Suppressor macrophage (primary cell): ENCODE measurements at places on chromosomes 6 and 20.

- DNase-seq: peak; percentile 65
These were observed 675 bp upstream of the TRERF1 start for GRCh38 chr6:42452171-42453030.

GRCh38 chr20:56689318-56689717 lies 60.2 kb downstream of the TFAP2C start:
- DNase-seq: no peak

- DNase-seq: no peak
These were observed 34.9 kb downstream of the ASCC3 start for GRCh38 chr6:100846276-100846675.

DNA sequence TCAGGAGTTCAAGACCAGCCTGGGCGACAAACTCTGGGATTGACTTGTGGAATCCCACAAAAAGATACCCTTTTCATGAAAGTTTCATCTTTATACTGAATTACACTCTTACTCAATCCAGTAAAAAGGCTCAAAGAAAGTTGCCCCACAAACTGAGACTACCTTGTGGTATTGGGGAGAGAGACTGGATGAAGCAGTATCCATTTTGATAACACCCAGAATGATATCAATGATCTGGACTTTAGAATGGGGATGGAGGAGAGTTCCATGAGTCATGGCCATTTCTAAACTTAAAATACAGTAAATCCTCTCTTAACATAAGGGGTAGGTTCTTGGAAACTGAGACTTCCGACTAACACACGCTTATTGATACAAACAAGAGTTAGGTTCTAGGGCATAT lies 4.7 kb downstream of the STAU1 start:
- DNase-seq: no peak

DNA sequence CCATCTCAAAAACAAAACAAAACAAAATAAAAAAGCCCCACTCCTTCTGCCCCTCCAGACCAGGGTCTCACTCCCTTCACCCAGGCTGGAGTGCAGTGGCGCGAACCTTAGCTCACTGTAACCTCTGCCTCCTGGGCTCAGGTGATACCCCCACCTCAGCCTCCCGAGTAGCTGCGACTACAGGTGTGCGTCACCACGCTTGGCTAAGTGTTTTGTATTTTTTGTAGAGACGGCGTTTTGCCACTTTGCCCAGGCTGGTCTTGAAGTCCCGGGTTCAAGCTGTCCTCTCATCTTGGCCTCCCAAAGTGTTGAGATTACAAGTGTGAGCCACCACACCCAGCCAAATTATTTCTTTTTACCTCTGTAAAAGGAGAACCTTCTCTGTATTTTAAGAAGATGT lies 110.1 kb downstream of the NCOA3 start:
- no peak for DNase-seq

- DNase-seq: no peak
These were observed 98.2 kb downstream of the SLC35B3 start for GRCh38 chr6:8337147-8337546.

GRCh38 chr6:34476447-34476846 lies 10.6 kb downstream of the PACSIN1 start:
- no peak for DNase-seq

- DNase-seq: peak; percentile 76
These were observed 70.0 kb downstream of the SNX5 start for GRCh38 chr20:17898548-17898994.

GRCh38 chr6:126300126-126300525 lies 39.8 kb upstream of the CENPW start:
- no peak for DNase-seq

- DNase-seq: no peak
These were observed 4.9 kb upstream of the LYRM2 start for GRCh38 chr6:89643406-89643805.

DNA sequence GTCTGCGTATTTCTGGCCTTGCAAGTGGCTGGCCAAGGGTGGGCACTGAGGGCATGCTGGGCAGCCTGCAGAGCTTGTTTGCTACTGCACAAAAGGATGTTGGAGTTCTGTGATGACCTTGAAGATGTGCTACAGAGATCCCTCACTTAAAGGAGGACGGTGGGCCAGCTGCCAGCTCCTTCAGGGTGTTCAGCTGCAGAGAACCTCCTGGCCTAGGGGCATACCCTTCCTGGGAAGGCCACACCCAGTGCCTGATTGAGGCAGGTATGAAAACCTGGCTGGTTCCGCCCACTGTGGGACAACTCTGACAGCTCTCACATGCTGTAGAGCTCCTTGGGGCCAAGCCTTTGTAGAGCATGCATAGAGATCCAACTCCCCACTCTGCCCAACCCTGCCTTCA lies 3.0 kb upstream of the KCNK17 start:
- DNase-seq: no peak

DNA sequence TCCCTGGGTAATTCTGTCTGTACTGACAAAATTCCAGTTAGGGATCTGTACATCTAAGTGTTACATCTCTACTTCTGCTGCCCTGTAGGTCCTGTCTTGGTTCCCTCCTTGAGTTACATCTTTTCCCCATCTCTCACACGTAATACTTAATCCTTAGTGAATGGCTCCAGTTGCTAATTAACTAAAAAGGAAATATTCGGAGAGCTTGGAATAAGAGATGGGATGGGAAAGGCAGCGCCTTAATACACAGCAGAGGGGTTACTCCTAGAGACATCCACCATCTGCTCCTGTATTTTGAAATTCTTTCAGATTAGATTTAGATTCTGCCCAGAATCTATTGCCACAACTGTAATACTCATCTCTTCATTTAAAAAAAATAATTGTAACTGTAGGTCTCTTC lies 384.0 kb downstream of the SAMD5 start:
- DNase-seq: no peak

DNA sequence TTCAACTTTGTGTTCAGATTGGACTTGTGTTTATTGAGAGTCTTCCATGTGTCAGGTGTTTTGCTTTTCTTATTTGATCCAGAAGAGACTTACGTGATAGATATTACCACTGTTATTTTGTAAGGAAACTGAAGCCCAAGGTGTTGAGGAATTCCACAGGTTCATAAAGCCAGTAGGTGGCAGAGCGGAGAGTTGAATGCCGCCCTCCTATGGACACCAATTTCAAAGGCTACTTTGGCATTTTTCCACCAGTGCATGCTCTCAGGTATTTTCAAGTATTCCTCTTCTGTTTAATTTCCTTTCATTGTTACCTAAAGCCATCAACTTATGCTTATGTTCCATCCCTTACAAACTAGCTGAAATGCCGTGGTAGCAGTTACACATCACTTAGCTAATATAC lies 14.0 kb upstream of the COL10A1 start:
- no peak for DNase-seq

DNA sequence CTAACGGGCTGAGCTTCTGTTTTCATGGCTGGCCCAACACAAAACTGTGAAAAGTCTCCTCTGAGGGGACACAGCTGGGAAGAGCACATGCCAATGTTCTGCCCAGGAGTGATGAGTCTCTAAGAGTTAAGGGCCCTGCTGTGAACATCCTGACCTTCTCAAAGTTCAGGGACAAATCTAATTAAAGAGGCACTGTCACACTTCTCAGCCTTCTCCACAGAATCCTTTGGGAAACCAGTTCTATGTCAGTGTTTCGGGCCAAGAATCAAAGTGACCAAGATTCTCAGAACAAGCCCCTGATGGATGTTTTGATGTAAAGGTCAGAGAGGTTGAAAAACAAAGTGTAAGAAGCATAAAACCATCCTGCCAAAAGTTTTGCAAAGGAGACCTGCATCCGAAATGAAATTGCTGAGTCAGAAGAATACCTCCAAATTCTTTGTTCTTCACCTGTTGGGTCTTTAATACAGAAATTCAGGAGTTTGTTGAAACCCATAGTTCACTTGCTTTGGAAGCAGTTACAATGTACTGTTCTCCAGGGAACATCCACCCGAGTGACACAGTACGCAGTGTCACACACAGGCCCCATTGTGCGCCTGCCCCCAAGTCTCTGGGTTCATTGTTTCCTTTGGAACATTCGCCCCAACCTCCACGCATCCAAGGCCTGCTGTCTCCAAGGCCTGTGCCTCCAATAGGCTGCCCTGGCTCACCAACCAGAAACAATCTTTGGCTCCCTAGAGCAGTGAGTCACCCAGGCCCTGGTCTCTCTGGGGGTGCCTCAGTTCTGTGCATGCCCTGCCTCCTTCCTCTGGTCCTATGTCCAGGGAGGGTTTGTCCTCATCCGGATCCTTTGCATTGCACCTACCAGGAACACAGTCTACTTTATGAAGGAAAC lies 65.5 kb upstream of the QKI start:
- no peak for DNase-seq

DNA sequence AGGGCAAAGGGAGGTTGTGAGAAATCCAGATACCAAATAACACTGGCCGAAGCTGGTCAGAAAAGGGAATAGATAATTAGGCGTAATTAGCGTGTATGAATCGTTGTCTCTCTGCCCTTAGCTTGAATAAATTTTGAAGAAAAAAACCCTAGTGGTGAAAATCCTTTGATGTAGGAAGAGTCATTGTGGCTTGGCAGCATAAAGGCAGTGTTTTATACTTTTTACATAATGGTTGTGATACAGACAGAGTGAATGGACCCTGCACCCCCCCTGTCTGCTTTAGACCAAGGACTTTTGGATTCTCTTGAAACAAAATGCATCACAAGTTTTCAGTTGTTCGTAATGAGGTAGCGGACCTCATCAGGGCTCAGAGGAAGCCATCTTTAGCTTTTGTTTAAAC lies 126.5 kb downstream of the AFG1L start:
- no peak for DNase-seq

- DNase-seq: no peak
These were observed 168.4 kb upstream of the UST start for GRCh38 chr6:148578489-148578814.

DNA sequence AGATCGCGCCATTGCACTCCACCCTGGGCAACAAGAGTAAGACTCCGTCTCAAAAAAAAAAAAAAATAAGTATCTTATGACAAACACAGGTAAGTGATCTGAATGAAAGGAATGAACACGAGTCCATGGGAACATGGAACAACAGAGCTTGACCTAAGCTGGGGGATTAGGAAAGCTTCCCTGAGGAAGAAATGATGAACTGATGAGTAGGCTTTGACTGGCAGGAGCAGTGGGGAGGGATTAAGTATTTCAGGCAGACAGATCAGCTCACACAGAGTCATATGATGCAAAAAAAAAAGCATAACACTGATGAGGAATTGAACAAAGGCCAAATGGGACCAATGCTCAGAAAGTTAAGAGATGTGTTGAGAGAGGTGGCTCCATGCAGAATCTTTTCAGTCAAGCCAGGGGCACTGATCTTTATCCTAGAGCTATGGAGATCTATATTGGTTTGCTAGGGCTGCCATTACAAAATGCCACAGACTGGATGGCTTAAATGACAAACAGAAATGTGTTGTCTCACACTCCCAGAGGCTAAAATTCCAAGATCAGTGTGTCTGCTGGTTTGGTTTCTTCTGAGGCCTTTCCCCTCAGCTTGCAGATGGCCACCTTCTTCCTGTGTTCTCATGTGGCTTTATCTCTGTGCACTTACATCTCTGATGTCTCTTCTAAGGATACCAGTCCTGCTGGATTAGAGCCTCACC lies 85.6 kb downstream of the ANKRD6 start:
- DNase-seq: peak; percentile 8

GRCh38 chr6:145332011-145332410 lies 403.3 kb downstream of the EPM2A start:
- no peak for DNase-seq

GRCh38 chr20:1942486-1943274 lies 47.5 kb downstream of the SIRPA start:
- no peak for DNase-seq

- no peak for DNase-seq
These were observed 457.1 kb downstream of the HACE1 start for GRCh38 chr6:104402572-104402971.

GRCh38 chr20:35306931-35307517 lies 14.8 kb upstream of the FAM83C start:
- peak; percentile 60 for DNase-seq

DNA sequence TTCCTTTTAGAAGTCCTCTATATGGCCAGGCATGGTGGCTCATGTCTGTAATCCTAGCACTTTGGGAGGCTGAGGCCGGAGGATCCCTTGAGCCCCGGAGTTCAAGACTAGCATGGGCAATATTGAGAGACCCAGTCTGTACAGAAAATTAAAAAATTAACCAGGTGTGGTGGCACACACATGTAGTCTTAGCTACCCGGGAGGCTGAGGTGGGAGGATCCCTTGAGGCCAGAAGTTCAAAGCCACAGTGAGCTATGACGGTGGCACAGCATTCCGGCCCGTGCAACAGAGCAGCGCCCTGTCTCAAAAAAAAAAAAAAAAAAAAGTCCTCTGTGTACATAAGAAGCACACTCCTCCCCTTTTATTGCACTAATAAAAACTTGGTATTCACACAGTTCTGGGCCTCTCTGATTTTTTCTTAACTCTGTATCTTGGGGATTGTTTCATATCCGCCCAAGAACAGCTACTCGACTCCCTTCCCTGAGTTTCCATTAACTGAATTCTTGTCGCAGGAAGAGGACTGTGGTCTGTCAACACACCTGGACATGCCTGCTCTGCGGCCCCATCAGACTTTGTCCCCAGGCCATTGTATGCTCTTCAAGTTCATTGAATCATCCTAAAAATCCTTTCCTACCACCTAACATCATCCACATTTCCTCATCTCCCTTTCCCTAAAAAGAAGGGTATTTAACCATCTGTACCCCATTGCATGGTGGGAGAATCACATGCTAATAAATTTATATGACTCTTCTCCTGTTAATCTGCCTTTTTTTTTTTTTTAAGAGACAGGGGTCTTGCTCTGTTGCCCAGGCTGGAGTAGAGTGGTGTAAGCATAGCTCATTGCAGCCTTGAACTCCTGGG lies 25.9 kb upstream of the PPP1R3G start:
- DNase-seq: no peak

- peak; percentile 69 for DNase-seq
These were observed 21.4 kb upstream of the PREP start for GRCh38 chr6:105424175-105424783.

DNA sequence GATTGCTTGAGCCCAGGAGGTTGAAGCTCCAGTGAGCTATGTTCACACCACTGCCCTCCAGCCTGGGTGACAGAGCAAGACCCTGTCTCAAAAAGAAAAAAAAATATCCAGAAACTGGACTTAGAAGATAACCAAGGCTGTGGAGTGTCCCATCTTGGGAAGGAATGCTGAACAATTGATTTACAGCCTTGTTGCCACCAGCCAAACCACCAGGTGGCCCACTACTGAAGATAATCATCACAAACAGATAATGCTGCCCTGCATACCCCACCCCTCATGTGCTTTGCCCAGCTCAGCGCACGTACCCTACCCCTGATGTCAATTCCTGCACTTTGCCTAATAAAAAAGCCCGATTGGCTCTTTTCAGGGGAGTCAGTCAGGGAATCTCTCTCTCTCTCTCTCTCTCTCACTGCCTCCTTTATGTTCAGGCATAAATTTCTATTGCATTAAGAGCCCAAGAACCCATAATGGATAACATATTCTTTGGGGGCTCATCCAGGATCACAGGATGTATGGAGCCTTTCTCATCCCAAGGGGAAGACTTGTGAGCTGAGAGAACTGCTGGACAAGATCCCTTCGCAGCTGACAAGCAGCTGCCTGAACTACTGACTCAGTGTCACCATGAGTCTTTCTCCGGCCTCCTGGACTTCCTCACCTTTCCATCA lies 166.4 kb downstream of the CD24 start:
- no peak for DNase-seq
